Osteocyte (in vitro differentiated cells): ENCODE measurements at places on chromosomes 1 and 21. TPM values are rescaled to one million over a fixed set of nuclear protein-coding genes. Genes with fewer than 3 reads are reported as not detected.

ADIPOR1 gene
- 72.3 and 77.0 TPM in 2 replicates for total RNA-seq

DNA sequence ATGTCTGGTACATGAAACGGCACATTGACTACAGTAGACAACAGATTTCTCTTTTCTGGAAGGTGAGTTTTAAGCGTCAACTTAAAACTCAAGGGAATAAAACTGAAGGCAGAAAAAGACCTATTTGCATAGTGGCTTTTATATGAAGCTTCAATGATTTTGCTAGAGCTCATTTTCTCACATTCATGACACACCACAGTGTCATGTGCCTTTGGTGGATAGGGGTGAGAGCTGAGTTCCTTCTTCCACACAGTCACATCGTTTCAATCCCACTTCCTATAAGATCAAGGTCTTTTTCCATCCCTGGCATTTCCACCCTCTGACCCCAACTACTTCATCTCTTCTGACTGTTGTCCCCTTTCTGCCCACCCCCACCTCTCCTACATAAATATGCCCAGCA, 31.0 kb downstream of the IL12RB2 start:
- no peak for DNase-seq

NKAIN1 gene
- total RNA-seq: 1.9 and 2.2 TPM in 2 replicates

KRTAP19-6 gene
- total RNA-seq: not detected in 2 replicates

AMPD1 gene
- not detected in 2 replicates for total RNA-seq
